Activated T-cell treated with anti-CD3 and anti-CD28 coated beads, Interleukin-2, amount 50 U/mL, for 72 hours (primary cell): ENCODE measurements at places on chromosomes 2 and 18. TPM values are rescaled to one million over a fixed set of nuclear protein-coding genes. Genes with fewer than 3 reads are reported as not detected.

Gene WDR43
- total RNA-seq = 75.0 TPM

Gene CTDP1
- 103 TPM for total RNA-seq

Gene RSAD2
- total RNA-seq = 5.4 TPM

Gene CCDC74B
- 0.99 TPM for total RNA-seq
